Glomerular endothelial cell (primary cell): ENCODE measurements at places on chromosomes 5 and 9. TPM values are rescaled to one million over a fixed set of nuclear protein-coding genes. Genes with fewer than 3 reads are reported as not detected.

DNA sequence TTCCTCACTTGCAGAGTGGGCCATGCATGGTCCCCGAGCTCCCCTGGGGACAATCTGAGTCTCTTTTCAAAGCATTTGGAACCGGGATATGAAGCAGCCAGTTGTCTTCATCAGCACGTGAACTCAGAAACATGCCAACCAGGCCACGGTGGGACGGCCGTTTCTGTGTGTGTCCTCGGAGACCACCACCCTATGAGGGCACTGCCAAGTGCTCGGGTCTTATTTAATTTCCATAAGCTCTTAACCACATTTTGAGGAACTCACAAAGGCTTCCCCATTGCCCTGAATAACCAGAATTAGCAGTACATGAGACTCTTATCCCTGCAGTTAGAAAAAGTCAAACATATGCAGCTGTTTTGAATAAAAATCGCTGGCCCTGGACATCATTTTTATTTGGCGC lies 60.1 kb downstream of the OTULIN start:
- no peak for DNase-seq

- DNase-seq = no peak
Measured at GRCh38 chr5:139707445-139708003, 59.4 kb downstream of the CXXC5 start.

- DNase-seq = no peak
Measured at GRCh38 chr5:36878392-36879082, 2.0 kb downstream of the NIPBL start.

DNA sequence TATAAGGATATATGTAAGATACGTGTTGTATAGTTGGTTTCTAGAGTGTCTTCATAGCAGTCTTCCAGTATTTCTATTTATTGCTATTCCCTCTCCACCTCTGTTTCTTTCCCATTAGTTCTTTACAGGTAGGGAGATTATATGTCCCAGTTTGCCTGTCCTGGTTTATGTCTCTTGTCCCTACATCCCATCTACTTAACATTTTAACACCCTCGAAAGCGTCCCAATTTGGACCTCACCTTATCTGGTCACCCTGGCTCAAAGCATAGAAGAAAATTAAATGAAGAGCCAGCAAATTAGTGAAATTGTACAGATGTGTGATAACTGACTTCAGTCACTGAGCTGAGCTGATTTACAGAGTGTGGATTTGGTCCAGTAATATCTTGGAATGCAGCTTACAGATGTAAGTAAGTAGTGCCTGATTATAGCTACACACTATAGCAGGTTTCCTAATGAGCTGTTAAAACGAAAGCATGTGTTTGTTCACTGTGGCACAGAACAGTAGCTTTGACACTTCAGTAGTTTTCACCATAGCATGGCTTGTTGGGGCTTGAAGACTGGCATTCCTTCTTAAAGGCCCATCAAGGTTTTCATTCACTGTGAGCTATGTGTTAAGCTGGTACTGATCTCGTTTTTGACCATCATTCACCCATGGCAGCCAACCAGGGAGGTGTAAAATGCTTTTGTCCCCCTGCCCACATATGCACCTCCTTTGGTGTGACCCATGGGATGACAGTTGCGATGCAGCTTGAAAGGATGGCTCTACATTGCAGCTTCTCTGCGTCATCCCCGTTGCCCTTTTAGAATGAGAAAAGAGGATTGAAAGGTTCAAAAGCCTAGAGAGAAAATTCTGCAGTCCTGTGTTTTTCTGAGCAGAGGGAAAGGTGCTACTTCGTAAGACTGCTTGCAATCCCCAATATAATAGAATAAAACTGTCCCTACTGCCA lies 192.1 kb upstream of the DMRT1 start:
- no peak for DNase-seq

GRCh38 chr5:134345996-134346395 lies 21.0 kb downstream of the CDKL3 start:
- no peak for DNase-seq

The IDNK gene
- total RNA-seq = 4.6 and 4.9 TPM in 2 replicates

The BAAT gene
- not detected in 2 replicates for total RNA-seq
